ENCODE measurements at places on chromosomes 7 and 10.

GRCh38 chr7:100555701-100556100, 16.7 kb downstream of the AGFG2 start:
- no peak for DNase-seq

DNA sequence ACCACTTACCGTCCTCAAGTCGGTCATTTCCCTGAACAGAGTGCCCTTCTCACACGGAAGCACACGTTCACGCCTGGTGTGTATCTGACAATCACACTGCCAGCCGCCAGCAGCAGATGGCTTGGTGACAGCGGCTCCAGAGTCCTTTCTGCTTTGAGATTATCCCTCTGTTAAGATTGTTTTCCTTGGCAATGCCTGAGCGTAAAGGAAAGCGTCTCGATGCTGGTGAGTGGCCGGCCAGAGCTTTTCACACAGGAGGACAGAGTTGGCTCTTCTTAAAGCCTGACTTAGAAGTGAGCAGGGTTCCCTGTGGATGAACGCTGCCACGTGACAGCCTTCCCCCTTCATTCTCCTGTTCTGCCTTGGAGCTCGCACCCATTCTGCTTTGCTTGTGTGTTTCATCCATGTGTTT, 22.1 kb upstream of the PRKAR1B start:
- no peak for DNase-seq

GRCh38 chr7:123637203-123637602, 18.5 kb upstream of the LMOD2 start:
- DNase-seq = no peak

DNA sequence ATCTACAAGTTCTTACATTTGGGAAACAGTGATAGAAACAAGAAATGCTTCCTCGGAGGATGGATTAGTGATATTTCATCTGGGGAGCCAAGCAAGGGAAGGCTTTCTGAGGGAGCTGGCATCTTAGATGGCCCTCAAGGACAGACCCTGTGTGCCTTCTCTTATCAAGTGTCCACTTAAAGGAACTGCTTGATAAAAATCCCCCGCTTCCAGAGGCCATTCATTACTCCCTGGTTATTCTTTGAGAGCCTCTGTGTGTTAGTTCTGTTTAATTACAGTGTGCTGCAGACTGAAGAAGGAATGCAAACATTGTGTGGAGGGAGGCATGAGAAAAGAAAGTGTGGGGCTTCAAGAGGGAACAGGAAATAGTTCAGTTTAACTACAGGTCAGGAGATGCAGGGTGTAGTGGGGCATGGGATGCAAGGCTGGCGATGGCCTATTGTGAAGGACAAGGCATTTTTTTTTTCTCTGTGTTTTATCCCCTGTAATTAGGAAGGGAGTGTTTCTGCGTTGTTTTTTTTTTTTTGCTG, 145.4 kb downstream of the SNX10 start:
- DNase-seq = no peak

DNA sequence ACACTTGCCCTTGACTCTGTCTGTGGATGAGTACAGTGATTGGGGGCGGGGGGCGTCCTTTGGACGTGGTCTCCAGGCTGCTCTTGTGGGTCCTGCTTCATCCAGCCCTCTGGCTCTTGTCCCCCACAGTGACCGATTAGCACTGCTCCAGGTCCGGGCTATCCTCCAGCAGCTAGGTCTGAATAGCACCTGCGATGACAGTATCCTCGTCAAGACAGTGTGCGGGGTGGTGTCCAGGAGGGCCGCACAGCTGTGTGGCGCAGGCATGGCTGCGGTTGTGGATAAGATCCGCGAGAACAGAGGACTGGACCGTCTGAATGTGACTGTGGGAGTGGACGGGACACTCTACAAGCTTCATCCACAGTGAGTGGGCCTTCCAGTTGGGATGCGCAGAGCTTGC, 18.3 kb downstream of the TACR2 start:
- no peak for DNase-seq

DNA sequence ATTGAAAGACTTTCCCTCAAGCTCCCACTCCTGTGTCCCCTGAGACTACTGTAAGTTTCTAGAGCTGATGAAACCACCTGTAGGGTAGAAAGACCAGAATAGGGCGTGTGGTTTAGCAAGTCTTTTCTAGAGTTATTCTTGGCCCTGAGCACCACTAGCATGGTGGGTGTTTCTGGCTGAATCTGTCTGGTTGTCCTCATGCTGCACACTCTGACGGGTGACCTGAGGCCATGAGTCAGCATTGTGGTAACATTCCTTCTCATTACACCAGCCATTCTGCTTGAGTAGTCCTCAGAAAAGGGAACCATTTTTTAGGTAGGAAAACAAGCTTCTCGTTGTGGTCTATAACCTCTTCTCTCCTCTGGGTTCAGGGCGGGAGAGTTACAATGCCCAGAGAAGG, 250.3 kb downstream of the SNX13 start:
- no peak for DNase-seq

- no peak for DNase-seq
Observed at GRCh38 chr10:130018265-130018664, 54.2 kb upstream of the EBF3 start.

DNA sequence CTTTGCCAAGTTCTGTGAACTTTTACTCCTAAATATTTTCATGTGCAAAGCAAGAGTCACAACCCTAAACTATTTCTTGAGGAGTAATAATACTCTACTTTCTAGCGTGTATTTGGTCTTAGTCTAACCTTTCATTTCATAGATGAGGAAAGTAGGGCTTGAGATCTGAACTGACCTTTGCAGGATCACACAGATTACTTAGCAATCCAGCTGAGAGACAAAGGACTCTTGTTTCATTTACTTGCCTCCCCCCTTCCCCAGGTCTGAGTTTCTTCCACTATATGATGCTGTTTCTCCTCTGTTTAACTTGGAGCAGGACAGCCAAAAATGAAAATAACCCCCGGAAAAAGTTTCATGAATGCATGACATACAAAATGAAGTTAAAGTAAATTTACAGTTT, 75.3 kb upstream of the PTN start:
- no peak for DNase-seq

GRCh38 chr7:128937647-128938543, at the start of gene IRF5:
IRF5 (plus strand) TSS chr7:128937927; CDS start chr7:128942082, 4,155 bp downstream.
- DNase-seq = no peak

GRCh38 chr10:11286261-11286852, 268.7 kb downstream of the CELF2 start:
- no peak for DNase-seq

- DNase-seq = no peak
Observed at GRCh38 chr10:69757553-69758309, 44.0 kb upstream of the COL13A1 start.

DNA sequence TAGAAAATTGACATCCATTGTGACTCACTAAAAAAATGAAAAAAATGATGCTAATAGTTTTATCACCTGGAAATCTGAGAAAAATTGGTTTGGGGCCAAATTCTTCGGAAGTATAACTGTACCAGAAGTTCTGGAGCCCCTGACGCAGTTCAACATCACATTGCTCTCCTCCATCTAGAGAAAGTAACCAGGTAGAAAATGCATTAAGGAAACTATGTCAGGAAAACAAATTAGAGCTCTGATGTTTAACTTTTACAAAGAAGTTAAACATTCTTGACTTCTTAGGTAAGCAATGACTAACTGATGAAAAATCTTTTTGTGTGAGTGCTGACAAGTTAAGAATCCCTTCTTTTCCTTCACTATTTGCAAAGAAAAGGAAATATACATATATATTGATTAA, 61.1 kb upstream of the TMEM196 start:
- no peak for DNase-seq

GRCh38 chr7:143436325-143436946, 6.8 kb upstream of the TAS2R60 start:
- DNase-seq = no peak

- DNase-seq = no peak
Observed at GRCh38 chr10:21202776-21203462, 305.8 kb upstream of the NEBL start.

GRCh38 chr10:2791774-2792443, 275.4 kb upstream of the PFKP start:
- no peak for DNase-seq

GRCh38 chr10:3911241-3911640, 126.2 kb upstream of the KLF6 start:
- no peak for DNase-seq

- DNase-seq = no peak
Observed at GRCh38 chr10:67695555-67695954, 440 bp downstream of the CTNNA3 start.

- no peak for DNase-seq
Observed at GRCh38 chr7:155930061-155930460, 117.8 kb upstream of the SHH start.

- no peak for DNase-seq
Observed at GRCh38 chr10:131853610-131853964, 47.2 kb upstream of the PPP2R2D start.

DNA sequence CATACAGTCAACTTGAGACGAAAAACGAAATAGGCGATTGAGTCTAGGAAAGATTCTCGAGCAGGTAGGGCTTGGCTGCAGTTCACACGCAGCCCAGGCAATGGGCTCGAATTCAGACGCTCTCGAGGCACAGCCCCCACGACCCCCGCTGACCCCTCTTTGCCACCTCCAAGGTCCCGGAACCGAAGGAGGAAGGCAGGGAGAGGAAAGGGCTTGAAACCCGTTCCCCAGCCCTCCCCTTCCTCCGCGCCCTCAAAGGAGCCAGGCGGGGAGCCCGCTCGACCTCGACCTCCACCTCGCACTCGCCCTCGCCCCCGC, 441 bp downstream of the CCDC186 start:
- no peak for DNase-seq

DNA sequence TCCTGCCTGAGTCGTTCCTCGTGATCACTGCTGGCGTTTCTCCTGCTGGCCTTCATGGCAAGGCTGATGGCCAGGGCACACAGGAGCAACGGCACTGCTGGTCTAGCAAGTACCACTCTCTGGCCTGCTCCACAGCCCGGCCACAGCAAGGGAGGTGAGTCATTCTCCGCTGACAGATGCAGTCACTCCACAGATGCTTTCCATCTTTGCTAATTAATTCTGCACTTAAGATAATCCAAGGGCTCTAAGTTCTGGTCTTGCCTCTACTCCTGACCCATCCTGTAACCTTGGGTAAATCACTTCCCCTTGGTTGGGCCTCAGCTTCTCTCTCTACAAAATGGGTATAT, 244.4 kb downstream of the RPS24 start:
- no peak for DNase-seq
